Fibroblast of skin of right quadriceps (primary cell): ENCODE measurements at places on chromosomes 7 and 10.

GRCh38 chr7:89607792-89608191 is 546.5 kb upstream of the STEAP1 start:
- no peak for DNase-seq

DNA sequence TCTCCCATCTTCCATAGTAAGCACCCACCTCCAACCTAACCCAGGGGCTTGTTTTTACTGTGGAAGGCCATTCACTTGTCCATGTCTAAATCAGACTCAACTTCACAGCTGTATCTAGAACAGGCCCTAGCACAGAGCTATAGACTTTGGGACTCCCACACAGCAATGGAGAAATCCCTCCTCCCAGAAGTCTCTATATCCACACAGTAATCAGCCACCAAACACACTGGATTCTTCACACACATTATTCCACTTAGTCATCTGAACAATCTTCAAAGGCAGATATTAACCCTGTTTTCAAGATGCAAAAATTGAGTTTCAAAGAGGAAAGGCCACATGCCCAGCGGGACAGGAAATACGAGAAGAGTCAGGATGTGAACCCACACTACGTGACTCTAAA is 81.8 kb downstream of the MALSU1 start:
- no peak for DNase-seq

GRCh38 chr10:119691726-119692125 is 34.1 kb upstream of the INPP5F start:
- no peak for DNase-seq

DNA sequence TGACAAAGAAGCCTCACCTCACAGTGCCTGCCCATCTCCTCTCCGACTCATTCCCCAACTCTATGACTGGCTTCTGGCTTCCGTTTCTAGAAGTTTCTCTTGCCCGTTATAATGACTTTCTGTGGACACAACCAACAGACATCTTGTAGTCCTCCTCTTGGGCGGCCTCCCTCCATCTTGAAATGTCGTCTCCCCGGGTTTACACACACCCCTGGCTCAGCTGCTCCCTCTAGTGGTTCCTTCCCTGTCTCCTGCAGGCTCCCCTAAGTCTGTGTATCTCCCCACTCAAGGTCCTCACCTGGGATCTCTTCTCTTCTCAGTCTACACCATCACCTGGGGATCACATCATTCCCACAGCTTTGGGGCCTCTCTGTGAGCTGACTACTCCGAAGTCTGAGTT is 123.4 kb upstream of the NEBL start:
- DNase-seq, result no peak
